ENCODE measurements at places on chromosomes 11 and 22. TPM values are rescaled to one million over a fixed set of nuclear protein-coding genes. Genes with fewer than 3 reads are reported as not detected.
A peak's percentile ranks its signal among the peaks of the same experiment; 100 is the strongest.

- no peaks in the 10 kb centered on the region for H3K27me3 ChIP-seq
- DNase-seq = no peak
- H3K27ac ChIP-seq = peak overlapping the region; percentile 96
- peaks cover 16% of the 10 kb centered on the region for H3K4me1 ChIP-seq
Measured at GRCh38 chr11:117097389-117098268, 599 bp downstream of the SIK3 start.

DNA sequence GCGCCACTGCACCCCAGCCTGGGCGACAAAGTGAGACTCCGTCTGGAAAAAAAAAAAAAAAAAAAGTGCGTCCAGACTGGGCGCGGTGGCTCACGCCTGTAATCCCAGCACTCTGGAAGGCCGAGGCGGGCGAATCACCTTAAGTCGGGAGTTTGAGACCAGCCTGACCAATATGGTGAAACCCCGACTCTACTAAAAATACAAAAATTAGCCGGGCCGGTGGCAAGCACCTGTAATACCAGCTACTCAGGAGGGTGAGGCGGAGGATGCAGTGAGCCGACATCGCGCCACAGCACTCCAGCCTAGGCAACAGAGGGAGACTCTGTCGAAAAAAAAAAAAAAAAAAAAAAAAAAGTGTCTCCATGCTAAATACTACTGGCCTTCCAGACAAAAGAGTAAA lies 1.3 kb downstream of the USP28 start:
- H3K27me3 ChIP-seq = no peaks in the 10 kb centered on the region
- peaks cover 4% of the 10 kb centered on the region for H3K4me1 ChIP-seq
- no peak for DNase-seq
- no peak overlapping the region for H3K4me3 ChIP-seq
- H3K36me3 ChIP-seq = no peaks in the 10 kb centered on the region

- H3K4me3 ChIP-seq = no peak overlapping the region
- H3K36me3 ChIP-seq = peaks cover 8% of the 10 kb centered on the region
- no peaks in the 10 kb centered on the region for H3K27me3 ChIP-seq
- no peak for DNase-seq
- H3K27ac ChIP-seq = no peak overlapping the region
Measured at GRCh38 chr11:18000760-18001159, 12.1 kb downstream of the SERGEF start.

GRCh38 chr11:114159802-114160632 lies 100.5 kb downstream of the ZBTB16 start:
- no peaks in the 10 kb centered on the region for H3K36me3 ChIP-seq
- peaks cover 50% of the 10 kb centered on the region for H3K27me3 ChIP-seq
- H3K4me1 ChIP-seq = peaks cover 16% of the 10 kb centered on the region
- peak; percentile 90 for DNase-seq
- no peak overlapping the region for H3K4me3 ChIP-seq
- peak overlapping the region; percentile 31 for H3K27ac ChIP-seq

DNA sequence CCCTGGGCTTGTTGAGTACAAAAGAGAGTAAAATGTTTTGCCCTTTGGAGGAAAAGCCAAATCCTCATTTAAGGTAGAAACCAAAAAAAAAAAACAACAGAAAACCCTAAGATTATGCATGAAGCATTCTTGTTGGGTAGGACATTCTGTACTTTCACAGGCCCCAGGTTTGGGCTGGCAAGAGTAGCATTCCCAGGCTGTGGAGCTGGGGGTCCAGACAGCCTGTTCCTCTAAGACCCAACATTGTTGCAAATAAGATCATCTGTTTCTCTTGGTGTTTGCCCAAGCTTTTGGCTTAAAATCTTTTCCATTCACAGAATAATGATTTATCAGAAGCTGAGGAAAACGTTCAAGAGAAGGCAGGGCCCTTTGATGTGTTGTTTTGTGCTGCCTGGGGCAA lies 123.8 kb downstream of the MICAL2 start:
- peaks cover 7% of the 10 kb centered on the region for H3K4me1 ChIP-seq
- H3K36me3 ChIP-seq = peaks cover 39% of the 10 kb centered on the region
- no peaks in the 10 kb centered on the region for H3K27me3 ChIP-seq
- no peak overlapping the region for H3K4me3 ChIP-seq
- no peak for DNase-seq
- no peak overlapping the region for H3K27ac ChIP-seq

Gene LRRC32
- 5.2 TPM for total RNA-seq

DNA sequence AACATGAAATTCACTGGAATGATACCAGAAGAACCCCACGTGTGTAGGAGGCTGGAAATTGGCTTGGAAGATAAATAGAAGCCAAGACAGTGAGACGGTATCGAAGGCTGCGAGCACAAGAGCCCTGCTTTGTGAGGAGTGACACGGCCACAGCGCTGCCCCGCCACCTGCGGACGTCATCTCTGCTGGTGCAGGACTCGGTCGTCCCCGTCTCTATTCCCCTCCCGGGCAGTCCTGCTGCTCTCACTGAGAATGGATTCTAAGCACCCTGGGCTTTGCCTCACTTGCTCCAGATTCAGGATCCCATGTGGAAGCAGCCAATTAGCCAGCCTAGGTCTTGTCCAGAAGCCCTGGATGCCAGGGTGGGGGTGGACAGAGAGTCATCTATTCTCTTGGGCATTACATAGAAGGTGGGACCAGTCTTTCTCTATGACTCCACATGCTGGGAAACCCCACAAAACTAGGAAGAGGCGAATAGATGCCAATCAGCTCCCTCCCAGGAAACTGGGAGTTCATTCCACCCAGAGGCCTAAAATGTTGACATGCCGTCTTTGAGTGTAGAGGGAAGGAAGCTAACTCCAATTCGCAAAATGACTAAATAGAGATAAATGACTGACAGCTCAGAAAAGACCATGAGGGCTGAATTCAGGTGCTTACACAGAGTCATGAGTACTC lies 25.1 kb downstream of the APOL3 start:
- DNase-seq = no peak
- no peak overlapping the region for H3K4me3 ChIP-seq
- H3K36me3 ChIP-seq = no peaks in the 10 kb centered on the region

Gene CCDC87
- total RNA-seq = 0.18 TPM

DNA sequence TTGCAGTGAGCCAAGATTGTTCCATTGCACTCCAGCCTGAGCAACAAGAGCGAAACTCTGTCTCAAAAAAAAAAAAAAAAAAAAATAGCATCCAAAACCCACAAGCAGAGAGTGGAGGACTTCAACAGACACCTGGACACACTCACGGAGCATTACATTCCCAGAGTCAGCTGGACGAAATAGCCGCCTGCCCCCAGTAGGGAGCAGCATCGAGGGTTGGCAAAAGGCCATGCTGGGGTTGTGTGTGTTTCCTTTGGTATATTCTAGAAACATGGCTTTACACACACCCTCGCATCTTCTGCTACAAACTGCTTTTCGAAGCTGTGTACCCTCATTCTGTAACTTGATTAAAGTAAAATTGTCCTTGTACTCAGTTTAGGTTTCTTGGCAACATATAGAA lies 5.3 kb downstream of the ADA2 start:
- no peaks in the 10 kb centered on the region for H3K27me3 ChIP-seq
- H3K27ac ChIP-seq = no peak overlapping the region
- no peak overlapping the region for H3K4me3 ChIP-seq
- H3K36me3 ChIP-seq = no peaks in the 10 kb centered on the region

DNA sequence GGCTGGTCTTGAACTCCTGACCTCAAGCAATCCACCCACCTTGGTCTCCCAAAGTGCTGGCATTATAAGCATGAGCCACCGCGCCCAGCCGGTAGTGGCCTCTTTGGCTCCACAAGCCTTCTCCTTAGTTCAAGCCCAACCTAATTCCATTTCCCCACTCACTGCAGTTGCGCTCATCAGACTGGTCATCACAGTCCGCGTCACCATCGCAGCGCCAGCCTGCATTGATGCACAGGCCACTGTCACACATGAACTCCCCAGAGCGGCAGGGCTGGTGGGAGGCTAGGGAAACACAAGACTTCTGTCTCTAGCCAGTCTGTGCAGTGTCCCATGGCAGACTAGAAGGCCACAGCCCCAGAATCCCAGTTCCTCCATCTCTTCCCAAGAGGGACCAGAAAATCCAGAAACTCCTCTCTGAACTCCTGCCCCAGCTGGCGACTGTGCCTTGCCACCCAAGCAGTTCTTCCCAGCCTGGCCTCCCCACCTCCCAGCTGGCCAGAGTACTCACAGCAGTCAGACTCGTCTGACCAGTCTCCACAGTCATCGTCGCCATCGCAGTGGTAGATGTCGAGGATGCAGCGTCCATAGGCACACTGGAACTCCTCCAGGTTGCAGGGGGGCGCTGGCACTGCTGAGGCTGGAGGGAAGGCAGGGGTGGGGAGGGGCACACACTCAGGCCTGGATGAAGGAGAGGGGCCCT lies 19.8 kb downstream of the LRP4 start:
- no peaks in the 10 kb centered on the region for H3K4me1 ChIP-seq
- DNase-seq = no peak
- no peak overlapping the region for H3K4me3 ChIP-seq
- peaks cover 7% of the 10 kb centered on the region for H3K36me3 ChIP-seq

DNA sequence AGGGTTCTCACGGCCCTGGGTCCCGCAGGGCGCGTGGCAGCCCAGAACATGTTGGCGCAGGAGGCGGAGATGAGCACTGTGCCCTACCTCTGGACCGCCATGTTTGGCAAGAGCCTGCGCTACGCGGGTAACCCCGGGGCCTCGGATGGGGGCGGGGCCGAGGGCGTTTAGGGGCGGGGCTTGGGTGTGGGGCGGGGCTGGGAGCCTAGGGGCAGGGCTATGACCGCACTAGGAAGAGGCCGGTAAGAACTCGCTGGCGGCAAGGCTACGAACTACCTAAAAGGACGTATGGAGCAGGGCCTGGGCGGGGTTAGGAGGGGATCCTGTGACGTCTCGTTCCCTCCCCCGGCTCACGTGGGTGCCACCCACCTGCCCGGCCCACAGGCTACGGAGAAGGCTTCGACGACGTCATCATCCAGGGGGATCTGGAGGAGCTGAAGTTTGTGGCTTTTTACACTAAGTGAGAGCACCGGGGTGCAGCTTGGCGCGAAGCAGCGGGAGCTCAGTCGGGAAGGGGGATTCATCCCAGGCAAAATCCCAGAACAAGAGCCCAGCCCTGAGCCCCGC lies 2.8 kb upstream of the LZTR1 start:
- H3K4me3 ChIP-seq = peak overlapping the region; percentile 10
- no peaks in the 10 kb centered on the region for H3K27me3 ChIP-seq
- peak; percentile 67 for DNase-seq
- peaks cover 11% of the 10 kb centered on the region for H3K4me1 ChIP-seq

- peaks cover 6% of the 10 kb centered on the region for H3K4me1 ChIP-seq
- H3K27me3 ChIP-seq = no peaks in the 10 kb centered on the region
- no peaks in the 10 kb centered on the region for H3K36me3 ChIP-seq
- DNase-seq = no peak
- H3K4me3 ChIP-seq = no peak overlapping the region
Measured at GRCh38 chr11:17803754-17804334, 69.3 kb downstream of the KCNC1 start.

DNA sequence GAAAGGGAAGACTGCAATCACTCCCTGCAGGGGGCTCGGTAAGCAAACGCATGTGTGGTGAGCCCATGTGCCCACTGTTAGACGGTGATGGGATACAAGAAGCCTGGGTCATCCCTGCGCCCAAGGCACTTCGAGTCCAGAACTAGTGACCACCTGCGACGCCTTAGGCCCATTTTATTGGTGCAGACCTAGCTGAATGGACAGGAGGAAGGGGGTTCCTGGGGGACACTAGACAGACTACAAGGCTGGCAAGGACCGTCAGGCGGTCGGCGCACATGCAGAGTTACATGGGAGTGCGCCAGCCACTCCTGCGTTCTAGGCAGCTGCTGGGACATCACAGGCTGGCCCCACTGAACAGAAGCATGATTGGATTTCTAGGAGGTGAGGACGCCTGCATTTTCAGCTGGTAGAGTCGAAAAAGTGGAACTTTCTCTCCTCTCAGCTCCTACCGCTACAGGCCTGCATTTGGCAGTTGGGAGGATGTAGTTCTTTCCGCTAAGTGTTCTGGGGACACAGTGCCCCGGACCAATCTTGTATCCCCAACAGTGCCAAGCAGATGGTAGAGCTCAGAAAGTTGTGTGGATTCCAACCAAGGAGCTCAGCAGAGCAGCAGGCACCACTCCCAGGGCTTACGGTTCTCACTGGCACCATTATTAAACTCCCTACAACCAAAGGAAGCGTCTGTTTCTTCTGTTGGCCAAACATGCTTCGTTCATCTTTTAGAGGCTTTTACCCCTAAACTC lies 35.7 kb downstream of the BID start:
- H3K36me3 ChIP-seq = peaks cover 34% of the 10 kb centered on the region
- no peaks in the 10 kb centered on the region for H3K27me3 ChIP-seq
- H3K27ac ChIP-seq = no peak overlapping the region
- H3K4me1 ChIP-seq = peaks cover 3% of the 10 kb centered on the region
- no peak overlapping the region for H3K4me3 ChIP-seq

- H3K4me1 ChIP-seq = no peaks in the 10 kb centered on the region
- no peaks in the 10 kb centered on the region for H3K36me3 ChIP-seq
- no peak overlapping the region for H3K4me3 ChIP-seq
- no peak for DNase-seq
Measured at GRCh38 chr22:39800790-39801520, 92.6 kb downstream of the ENTHD1 start.

DNA sequence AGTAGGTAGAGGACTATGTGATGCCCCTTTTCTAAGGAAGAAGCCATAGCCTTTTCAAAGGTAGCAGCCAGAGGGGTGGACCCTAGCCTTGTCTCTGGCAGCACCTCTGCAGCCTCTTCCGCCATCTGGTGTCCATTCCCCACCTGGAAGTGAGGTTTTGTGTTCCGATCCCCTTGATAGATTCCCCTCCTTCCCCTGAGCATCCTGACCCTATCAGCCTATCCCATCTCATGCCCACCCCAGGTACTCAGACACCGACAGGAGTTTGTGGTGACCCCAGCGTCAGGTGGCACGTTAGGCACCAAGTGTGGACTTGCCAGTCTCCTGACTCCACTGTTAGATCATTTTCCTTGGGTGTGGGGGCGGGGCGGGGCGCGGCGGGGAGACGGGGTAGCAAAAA lies 398 bp upstream of the FAM89B start:
- no peaks in the 10 kb centered on the region for H3K27me3 ChIP-seq
- peaks cover 29% of the 10 kb centered on the region for H3K4me1 ChIP-seq
- peaks cover 4% of the 10 kb centered on the region for H3K36me3 ChIP-seq
- peak overlapping the region; percentile 75 for H3K4me3 ChIP-seq

- H3K27me3 ChIP-seq = no peaks in the 10 kb centered on the region
- peaks cover 2% of the 10 kb centered on the region for H3K4me1 ChIP-seq
- H3K36me3 ChIP-seq = no peaks in the 10 kb centered on the region
- no peak overlapping the region for H3K27ac ChIP-seq
- no peak overlapping the region for H3K4me3 ChIP-seq
- DNase-seq = peak; percentile 66
Measured at GRCh38 chr11:36230779-36231699, 58.2 kb downstream of the COMMD9 start.

GRCh38 chr11:69511358-69512055 lies 30.0 kb downstream of the LINC01488 start:
- H3K4me3 ChIP-seq = no peak overlapping the region
- peaks cover 8% of the 10 kb centered on the region for H3K4me1 ChIP-seq
- no peaks in the 10 kb centered on the region for H3K36me3 ChIP-seq
- no peak for DNase-seq

Gene EFCAB6
- total RNA-seq = 1.1 TPM

DNA sequence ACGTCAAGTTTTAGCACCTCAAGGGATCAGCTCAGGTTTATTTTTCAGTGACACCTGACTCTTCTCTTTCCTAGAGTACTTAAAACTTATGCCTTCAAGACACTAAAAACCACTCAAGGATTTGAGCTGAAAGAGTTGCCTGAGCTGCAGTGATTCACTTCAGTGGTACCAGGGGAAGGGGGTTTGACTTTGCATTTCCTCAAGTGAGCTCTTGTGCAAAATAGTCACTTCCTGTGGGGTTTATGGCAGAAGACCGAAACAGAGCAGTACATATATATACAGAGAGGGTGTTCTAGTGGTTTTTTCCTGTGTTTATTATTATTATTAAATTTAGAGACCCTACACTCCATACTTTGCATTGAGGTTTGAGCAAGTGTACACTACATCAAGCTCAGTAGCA lies 60.7 kb downstream of the DBX1 start:
- no peak for DNase-seq
- H3K4me3 ChIP-seq = no peak overlapping the region
- H3K27ac ChIP-seq = no peak overlapping the region
